ENCODE measurements at places on chromosomes 1 and 21.

DNA sequence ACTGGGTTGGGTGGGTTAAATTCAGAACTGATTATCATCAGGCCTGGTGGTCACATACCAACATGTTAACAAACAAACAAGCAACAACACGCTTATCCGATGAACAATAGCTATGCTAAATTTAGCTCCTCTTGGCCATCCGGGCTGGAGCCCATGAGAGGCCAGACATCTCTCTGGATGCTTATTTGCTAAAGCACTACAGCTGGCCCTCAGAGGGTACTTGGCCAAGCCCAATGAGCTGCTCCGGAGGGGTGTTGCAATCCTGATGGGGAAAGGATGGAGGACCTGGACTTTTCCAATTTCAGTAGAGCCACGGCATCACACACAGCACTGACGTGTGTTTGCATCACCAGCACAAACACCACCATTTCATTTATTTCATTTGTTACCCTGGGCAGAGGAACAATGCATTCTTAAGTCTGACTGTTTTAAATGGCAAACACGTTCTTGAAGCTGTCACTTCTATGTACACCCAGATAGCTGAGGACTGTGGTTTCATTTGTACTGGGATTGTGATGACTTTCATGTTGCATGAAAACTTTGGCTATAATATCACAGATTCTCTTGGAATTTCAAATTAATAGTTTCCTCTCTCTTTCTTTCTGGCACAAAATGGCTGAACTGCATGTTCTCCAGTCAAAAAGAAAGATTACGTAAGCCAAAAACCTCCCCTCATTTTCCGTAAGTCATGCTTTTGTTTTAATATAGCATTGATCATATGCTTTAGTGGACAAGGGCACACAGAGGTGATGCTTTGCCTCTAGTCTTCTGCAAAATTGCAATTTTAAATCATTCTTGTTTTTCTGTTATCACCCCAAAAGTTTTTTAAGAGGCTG lies 359.8 kb upstream of the KAZN start:
- DNase-seq, result peak; percentile 71

GRCh38 chr1:4611563-4612341 lies 42.7 kb upstream of the AJAP1 start:
- DNase-seq, result no peak

GRCh38 chr1:25082216-25082899 lies 149.9 kb downstream of the SYF2 start:
- DNase-seq, result no peak

GRCh38 chr1:205493241-205494085 lies 11.0 kb upstream of the CDK18 start:
- DNase-seq, result peak; percentile 52

DNA sequence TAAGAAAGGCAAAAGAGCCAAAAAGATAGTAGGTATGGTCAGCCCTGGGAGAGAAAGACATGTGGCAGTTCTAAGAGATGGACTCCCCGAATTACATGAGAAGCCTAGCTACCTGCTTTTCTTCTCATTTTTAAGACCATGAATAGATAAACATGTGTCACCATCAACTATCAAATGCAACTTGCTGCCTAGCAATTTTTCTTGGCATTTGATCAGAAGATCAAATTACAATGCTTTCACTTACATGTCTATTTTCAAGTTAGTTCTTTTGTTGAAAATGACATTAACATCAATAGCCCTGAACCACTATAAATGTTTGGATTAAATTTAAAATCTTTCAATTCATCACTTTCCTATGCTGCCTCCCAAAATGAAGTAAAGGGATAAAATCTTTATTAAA lies 212.3 kb downstream of the HHIPL2 start:
- no peak for DNase-seq

DNA sequence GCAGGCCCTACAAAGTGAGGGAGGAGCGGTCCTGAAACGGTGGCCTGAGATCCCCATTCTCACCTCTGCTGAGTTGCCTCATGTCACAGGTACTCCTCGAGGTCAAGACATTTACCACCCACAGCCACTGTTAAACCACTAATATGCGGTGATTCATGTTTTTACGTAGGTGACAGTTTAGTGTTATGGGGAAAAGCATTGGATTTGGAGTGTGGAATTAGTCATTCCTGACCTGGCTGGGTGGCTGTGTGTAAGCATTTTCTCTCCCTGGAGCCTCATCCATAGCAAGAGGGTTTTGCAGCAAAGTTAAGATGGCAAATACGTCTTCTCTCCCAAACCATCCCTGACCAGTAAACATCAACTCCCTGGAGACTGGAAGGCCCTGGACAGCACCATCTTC lies 57.8 kb upstream of the KCNJ6 start:
- no peak for DNase-seq

GRCh38 chr1:30648408-30649000 lies 74.9 kb downstream of the MATN1 start:
- DNase-seq, result no peak

DNA sequence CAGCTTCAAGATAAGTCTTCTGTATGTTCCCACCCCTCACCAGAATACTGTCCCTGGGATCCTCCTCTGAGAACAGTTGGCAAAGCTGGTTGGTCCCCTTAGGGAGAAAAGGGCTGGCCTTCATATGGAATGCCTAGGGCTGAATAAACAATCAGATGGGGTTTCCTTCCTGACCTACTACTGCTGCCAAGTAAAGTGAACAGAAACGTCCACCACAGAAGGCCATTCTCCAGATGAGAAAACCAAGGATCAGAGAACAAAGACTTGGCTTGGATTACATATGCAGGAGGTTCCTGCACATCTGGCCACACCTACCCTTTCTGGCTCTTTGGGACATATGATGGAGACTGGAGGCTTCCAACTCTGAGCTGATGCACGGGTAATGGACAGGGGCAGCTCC lies 194.5 kb downstream of the HIVEP3 start:
- no peak for DNase-seq

DNA sequence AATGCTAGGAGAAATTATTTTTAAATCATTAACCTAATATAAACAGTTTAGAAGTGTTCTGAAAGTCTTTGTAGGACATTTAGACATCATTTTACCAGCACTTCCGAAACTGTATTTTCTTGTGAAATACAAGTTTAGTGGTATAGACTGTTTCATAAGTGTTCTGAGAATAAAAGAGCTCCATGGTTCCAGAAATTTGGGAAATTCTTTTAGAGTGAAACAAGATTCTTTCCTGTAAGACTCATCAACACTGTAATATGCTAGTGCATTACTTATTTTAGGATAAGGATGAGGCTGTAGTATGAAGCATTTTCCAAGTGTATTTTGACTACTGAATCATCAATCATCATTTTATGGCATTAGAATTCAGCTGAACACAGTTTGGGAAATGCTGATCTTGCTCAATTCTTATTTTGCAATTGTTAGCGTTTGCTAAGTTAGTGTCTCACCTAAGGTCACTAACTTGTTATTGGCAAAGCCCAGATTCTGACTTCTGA lies 73.4 kb downstream of the CEP350 start:
- no peak for DNase-seq

- DNase-seq, result no peak
These were observed 256.7 kb downstream of the COL11A1 start for GRCh38 chr1:102851616-102852015.

DNA sequence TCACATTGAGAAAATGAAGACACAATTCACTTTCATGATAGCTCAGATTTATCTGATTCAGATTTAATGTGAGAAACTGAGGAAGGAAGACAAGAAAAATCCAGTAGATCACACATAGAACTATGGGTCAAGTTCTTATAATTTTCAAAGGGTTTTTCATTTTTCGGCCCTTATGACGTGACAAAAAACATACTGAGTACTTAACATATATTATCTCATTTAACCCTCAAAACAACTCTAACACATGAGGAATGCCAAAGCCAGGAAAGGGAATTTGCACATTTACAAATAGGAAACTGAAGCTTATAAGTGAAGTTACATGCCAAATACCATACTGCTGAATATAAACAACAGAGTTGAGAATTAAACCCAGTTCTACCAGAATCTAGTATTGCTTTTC lies 27.6 kb downstream of the SOD1 start:
- no peak for DNase-seq

GRCh38 chr1:167538657-167539056 lies 14.9 kb downstream of the CREG1 start:
- no peak for DNase-seq

DNA sequence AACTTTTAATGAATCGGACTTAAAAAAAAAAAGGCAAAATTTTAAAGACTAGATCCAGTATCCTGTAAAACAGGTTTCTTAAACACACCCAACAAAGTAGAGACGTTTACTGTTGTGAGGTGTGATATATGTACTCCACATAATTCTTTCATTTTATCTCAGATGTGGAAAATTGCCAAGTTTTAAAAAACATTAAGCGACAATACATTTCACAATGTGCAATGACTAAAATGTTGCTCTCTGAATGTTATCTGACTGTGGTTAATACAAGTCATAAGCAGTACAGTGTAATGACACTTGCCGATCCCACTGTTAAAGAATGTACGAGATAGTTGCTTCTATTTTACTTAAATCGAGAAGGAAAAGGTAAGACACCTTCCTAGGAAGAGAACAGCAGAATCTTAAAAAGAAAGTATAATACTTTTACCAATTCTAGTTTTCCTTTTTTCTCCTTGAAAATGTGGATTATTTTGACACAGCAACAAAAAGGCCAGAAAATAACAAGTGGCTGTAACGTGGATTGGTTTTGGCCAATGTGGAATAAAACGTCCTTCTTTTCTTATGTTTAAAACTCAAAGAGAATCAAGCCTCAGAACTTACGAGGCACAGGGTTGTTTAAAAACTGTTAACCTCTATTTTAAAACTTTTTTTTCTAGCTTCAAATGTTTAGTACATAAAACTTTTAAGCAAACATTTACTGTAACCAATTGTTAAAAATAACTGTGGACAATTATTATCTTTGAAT lies 51.4 kb downstream of the TP53BP2 start:
- DNase-seq, result no peak

- DNase-seq, result no peak
These were observed 102.3 kb downstream of the GLIS1 start for GRCh38 chr1:53636621-53637171.

GRCh38 chr1:172142324-172142723 lies 278.2 kb upstream of the C1orf105 start:
- no peak for DNase-seq

- no peak for DNase-seq
These were observed 50.2 kb downstream of the C21orf91 start for GRCh38 chr21:17768840-17769446.

DNA sequence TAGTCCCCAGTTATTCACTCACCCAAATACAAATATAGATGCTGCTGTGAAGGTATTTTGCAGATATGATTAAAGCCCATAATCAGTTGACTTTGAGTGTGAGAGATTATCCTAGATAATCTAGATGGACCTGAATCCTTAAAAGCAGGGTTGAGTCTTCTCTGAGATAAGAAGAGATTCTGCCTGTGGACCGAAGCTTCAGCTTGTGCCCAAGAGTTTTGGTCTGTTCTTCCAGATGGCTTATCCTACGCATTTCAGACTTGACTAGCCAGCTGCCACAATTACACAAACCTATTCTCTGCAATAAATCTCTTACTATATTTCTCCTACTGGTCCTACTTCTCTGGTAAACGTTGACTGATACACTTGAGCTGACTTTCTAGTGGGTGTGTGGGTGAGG lies 145.1 kb downstream of the KCNJ6 start:
- no peak for DNase-seq

GRCh38 chr21:16108561-16109075 lies 378.8 kb downstream of the USP25 start:
- DNase-seq, result no peak

DNA sequence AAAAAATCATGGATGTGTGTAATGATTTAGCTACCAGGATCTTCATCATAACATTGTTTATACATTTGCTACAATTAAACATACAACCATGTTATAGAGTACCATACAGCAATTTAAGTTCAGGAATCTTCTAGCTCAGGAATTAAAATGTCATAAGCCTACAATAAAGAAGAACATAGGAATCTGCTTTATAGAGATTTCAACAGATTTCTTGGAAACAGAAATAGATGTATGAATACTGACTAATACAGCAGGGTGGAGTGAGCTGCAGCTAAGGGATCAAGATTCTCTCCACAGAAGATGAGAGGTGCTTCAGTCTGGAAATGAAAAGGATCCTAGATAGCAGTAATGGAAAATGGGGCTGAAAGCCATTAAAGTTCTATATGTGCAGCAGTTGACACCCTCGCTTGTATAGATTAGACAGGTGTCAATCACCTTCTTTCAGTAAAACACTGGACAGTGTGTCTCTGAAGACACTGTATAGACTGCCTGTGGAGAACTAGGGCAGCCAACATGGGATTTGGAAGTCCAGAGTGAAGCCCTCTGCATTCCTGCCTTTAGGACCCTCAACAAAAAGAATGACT lies 73.9 kb downstream of the DNTTIP2 start:
- no peak for DNase-seq

GRCh38 chr1:183032122-183032921 lies 9.1 kb downstream of the LAMC1 start:
- DNase-seq, result no peak

- DNase-seq, result no peak
These were observed 61.3 kb upstream of the WDR26 start for GRCh38 chr1:224495866-224496265.

DNA sequence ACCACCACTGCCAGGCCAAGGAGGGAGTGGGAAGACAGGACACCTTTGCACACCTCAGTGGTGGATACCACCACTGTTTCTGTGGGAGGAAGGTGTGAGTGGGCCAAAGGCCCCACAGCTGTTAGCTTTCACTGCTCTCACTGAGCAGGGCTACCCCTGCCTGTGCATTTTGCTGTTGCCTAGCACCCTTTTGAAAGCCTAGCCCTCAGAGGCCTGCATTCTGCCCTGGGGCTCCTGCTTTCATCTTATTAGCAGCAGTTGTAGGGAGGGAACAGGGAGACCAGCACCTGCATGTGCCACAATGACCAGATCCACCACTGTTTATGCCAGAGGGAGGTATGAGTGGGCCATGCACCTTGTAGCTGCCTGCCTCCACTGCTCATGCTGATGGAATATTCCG lies 110.9 kb upstream of the C21orf91 start:
- DNase-seq, result no peak

GRCh38 chr1:236280438-236281197 lies 1.1 kb downstream of the ERO1B start:
- DNase-seq, result no peak

DNA sequence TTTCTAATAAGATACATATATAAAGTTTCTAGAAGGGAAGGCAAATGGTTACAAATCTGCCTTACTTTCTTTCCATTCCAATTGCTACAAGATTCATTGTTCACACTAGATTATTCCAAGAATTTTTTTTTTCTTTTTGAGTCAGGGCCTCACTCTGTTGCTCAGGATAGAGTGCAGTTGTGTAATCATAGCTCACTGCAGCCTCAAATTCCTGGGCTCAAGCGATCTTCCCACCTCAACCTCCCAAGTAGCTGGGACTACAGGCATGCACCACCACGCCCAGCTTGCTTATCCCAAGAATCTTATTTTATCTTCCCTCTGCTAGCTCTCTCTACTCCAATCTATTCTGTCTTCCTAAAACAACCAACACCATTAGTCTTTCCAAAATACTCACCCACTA lies 81.8 kb downstream of the KIAA0319L start:
- DNase-seq, result no peak

DNA sequence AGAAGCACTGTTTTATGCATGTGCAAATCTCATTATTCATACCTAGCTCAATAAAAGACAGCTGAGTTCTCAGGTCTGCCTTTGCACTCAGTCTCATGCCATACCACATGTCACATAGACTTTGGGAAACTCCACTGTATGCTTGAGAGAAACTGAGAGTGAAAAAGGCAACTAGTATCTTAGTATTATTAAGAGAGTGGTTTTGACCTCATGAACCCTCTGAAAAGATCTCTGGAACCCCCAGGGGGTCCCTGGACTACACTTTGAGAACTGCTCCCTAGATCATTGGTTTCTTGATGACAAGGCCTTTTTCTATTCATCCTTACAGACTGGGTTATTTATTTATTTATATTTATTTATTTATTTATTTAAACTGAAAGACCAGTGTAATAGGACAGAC lies 3.7 kb upstream of the RHEX start:
- DNase-seq, result no peak

All from left ventricle myocardium superior (tissue), 1 donor.